CD4-positive, alpha-beta T cell treated with Interleukin-17A for 1 hour (primary cell): ENCODE measurements at places on chromosomes 2 and 18.

DNA sequence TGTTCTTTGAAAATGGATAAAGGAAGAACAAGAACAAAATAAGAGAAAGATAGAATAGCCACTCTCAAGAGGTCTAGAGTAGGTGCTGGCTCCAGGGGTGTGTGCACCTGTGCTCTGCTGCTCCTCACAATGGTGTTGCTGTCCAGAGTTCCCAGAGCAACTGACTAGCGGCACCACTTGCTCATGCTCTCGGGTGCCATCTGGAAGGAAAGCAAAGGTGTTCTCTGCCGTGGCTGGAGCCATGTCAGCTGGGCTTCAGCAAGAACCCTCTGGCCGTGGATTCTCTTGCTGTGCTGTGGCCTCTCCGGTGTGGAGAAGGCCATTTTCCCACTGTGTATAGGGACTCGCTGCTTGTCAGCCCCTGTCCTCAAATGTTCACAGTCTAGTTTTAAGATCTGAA lies 114.6 kb upstream of the TEX51 start:
- no peak for DNase-seq

- no peak for DNase-seq
Measured at GRCh38 chr18:74457725-74458421, 765 bp upstream of the DIPK1C start.

- DNase-seq: peak; percentile 54
Measured at GRCh38 chr2:205680067-205680466, 2.2 kb upstream of the NRP2 start.

DNA sequence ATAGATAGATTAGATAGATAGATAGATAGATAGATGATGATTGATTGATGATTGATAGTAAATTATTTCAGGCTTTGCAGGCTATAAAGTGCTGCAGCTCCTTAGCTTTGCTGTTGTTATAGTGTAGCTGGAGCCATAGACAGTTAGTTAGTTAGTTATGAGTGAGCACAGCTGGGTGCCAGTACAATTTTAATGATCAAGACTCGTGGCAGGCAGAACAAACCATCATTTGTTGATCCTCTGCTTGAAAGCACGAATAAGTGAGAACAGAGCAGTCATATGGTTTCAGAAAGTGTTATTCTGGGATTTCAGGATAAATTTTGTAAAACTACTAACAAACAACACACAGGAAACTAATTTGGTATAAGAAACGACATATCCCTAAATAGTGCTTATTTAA lies 53.9 kb downstream of the THOC1 start:
- DNase-seq: no peak

DNA sequence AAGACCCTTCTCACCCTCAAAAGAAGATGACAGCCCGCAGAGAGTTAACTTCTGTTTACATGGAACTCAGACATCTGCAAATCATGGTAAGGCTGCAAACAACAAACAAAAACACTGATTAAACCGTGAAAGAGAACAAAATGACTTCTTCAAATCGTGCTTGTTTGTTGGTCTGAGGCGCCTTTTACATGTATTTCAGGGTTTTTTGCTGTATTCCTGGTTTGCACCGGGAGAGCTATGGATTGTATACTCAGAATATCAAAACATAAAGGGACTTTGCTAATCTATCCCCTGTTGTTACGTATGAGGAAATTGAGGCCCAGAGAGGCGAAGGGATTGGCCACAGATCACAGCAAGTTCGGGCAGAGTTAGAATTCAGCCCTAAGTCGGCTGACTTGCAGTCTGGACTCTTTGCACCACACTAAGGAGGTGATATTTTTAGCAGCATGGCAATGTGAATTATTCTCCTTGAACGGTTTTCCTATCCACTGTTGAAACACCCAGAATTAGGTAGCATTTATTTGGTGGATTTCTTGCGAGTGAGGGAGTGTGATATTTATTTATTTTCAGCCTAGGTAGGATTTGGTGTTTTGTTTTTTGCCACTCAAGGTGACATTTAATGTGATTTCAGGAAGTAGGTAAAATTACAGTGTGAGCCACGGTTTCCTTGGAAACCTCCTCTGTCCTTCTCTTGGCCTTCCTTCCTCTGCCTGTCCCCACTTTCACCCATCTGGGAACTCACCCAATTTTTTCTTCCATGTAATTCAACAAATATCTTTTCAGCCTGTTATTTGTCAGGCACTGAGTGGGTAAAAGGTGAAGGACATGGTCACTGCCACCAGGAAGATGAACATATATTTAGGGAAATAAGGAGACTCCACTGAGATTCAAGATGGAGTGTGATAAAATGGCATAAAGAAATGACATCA lies 980 bp upstream of the PDE6D start:
- peak; percentile 52 for DNase-seq

- DNase-seq: no peak
Measured at GRCh38 chr2:10913501-10914271, 2.0 kb downstream of the KCNF1 start.

- no peak for DNase-seq
Measured at GRCh38 chr2:192498747-192499146, 304.0 kb upstream of the TMEFF2 start.

GRCh38 chr2:61266632-61267505 lies 104.9 kb downstream of the C2orf74 start:
- no peak for DNase-seq

DNA sequence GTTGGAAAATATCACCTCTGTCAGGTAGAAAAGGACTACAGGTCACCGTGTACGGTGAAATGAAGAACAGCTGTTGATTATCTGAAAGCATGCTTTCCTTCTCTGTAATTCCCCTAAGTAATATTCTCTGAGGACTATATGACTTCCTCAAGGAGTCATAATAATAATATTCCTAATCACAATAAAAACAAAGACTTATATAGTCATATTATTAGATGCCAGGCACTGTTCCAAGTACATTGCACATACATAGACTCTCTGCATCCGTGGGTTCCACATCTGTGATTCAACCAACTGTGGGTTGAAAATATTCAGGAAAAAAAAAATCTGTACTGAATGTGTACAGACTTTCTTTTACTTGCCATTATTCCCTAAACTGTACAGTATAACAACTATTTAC lies 512.4 kb upstream of the ID2 start:
- DNase-seq: no peak

DNA sequence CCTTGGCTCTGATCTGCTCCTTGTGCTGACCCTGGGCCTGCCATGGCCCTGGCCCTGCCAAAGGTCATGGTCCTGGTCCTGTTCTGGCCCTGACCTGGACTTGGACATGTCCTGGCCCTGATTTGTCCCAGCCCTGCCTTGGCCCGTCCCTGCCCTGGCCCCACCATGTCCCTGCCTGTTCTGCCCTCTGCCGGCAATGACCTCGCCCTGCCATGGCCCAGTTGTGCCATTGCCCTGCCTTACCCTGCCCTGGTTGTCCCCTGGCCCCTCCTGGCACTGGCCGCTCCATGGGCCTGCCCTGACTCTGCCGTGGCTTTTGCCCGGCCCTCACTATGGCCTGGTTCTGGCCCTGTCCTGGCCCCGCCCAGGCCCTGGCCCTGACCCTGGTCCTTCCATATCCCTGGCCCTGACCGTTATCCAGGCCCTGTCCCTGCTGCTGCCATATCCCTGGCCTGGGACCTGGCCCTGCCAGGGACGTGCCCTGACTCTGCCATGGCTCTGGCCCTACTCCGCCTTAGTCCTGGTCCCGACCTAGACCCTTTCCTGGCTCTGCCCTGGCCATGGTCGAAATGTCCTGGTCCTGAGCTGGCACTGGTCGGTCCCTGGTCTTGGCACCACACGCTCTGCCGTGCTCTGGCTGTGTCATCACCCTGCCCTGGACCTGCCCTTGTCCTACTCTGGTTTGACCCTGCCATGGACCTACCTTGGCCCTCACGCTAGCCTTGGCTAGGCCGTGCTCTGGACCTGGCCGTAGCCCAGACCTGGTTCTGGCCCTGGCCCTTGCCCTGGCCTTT lies 6.8 kb upstream of the ANKRD62 start:
- DNase-seq: no peak

DNA sequence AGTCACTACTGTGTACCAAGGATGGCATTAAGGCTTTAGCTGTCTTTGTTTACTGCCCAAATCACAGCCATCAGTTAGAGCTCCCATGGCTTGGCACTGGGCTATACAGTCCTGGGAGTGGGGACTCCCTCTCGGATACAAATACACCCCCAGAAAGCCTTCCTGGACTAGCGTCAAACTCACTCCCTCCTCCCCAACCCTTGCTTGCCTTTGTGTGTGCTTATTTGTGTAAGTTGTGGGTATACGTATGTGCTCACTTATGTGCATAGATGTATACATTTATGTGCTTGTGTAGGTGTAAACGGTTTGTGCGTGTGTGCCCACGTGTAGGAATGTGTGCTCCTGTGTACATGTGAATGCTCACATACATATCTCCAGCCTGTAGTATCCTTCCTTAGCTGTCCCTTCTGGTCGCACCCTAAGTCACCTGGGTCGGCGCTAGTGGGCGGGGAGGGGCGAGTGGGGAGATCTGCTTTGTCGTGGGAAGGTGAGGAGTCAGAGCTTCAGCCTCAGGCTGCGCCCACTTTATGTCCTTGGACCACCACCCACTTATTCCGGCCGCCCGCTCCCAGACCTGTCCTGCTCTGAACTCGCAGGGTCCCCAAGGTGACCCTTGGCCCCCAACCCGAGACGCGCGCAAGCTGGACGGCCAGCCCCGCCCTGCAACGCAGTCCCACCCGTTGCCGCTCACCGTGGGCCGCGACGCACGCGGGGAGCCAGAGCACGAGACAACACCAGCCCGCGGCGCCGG lies 461 bp downstream of the PRADC1 start:
- DNase-seq: peak; percentile 24

DNA sequence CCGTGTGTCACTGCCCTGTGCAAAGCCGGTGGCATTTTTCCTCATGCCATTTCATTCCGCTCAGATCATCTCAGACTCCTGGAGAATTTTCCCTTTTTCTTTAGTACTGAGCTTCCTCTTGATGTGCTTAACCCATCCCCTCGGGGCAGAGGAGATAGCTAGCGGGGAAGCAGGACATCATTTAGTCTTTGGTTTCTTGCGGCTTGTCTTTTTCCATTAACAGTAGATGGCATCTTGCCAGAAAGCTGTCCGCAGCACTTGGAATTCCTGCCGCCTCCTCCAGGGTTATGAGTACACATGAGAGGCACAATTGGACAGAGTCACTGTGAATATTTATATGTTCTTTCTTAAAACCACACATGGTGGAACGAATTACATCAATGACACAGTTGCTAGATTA lies 226.6 kb downstream of the ALPK2 start:
- DNase-seq: no peak
